CD4-positive, alpha-beta T cell (primary cell): ENCODE measurements at places on chromosomes 2 and 18.

GRCh38 chr18:34647251-34647650 is 62.8 kb upstream of the DTNA start:
- no peak for DNase-seq

- no peak for DNase-seq
Observed at GRCh38 chr2:39228413-39229209, 15.2 kb downstream of the CDKL4 start.

GRCh38 chr18:23438608-23439366 is 14.3 kb upstream of the RIOK3 start:
- no peak for DNase-seq

- DNase-seq = no peak
Observed at GRCh38 chr18:62529597-62529996, 6.8 kb downstream of the ZCCHC2 start.

GRCh38 chr18:13584825-13585224 is 141.5 kb downstream of the FAM210A start:
- no peak for DNase-seq

DNA sequence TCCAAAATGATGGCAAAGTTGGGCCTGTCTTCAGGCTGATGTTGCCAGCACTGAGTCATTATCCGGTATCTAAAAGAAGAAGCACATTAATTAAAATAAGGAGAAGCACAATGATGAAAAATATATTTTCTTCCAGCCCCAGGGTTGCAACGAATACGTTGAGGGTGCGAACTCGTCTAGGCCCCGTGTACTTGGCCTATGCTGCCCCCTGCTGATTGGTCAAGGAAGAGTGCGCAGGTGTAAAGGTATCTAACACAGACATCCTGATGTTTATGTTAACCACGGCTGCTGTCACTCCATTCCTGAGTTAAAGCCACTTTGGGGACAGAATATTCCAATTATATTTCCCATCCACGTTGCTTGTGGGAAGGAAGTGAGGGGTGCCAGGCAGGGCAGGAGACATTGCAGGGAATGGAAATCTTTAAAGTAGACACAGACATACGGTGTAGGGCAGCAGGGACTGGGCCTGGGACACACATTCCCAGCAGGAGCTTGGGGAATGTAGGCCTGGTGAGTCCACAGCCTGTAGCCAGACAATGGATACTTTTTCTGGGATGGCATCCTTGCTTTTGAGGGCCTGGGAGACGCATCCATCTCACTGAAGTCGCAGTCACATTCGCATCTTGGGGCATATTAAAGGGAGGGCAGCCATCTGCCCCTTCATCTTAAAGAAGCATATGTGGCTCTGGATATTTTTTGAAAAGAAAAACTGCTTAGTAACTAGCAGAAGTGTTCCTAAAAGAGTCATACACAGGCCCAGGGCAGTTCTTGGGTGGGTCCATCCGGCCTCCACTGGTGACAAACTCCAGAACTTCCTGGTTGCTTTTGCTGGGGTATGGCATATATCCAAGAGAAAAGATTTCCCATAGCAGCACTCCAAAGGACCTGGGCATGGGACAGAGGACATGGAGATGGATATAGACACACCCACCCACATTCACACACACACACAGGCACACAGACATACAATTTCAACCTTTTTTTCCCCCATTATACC is 81.9 kb downstream of the CLIP4 start:
- peak; percentile 74 for DNase-seq

DNA sequence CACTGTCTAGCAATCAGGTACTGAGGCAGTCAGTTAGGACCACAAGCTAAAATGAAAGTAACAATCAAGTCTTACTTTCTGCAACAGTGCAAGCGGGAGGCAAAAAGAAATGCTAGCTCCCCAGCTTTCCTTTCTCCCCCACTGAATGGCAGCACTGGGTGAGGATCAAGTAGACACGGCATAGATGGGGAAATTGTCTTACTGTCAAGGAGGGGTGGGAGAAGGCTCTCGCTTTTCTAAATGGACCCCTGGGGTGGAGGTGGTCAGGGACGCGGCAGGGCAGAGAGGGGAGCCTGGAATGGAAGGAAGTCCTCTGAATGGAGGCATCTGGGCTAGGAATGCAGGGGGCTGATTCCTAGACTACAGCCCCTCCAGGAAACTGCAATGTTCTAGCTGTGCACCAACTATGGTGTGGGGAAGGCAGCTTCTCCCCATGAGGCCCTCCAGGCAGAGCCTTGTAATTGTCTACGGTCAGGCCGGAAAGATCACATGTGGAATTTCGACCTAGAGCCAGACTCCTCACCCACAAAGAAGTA is 24.3 kb downstream of the METTL8 start:
- DNase-seq = no peak
